Activated T-cell treated with anti-CD3 and anti-CD28 coated beads, Interleukin-2, amount 50 U/mL, for 48 hours (primary cell): ENCODE measurements at places on chromosomes 13 and 19.

DNA sequence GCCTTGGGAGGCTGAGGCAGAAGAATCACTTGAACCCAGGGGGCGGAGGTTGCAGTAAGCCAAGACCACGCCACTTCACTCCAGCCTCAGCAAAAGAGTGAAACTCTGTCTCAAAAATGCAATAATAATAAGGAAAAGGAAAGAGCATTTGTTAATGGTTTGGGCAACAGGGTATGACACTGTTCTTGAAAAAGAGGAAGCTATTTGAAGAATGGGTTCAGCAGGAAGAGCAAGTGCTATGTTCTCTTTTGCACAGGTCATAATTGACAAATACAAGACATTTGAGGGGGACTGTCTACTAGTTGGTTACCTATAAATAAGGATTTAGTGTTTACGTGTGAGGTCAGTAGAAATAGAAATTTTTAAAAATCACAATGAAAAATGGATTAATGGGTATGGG, 218.3 kb downstream of the DCT start:
- no peak for DNase-seq

- DNase-seq = no peak
These were observed 54.0 kb upstream of the POSTN start for GRCh38 chr13:37652596-37652995.

- no peak for DNase-seq
These were observed 114.9 kb upstream of the TMTC4 start for GRCh38 chr13:100789481-100789880.

DNA sequence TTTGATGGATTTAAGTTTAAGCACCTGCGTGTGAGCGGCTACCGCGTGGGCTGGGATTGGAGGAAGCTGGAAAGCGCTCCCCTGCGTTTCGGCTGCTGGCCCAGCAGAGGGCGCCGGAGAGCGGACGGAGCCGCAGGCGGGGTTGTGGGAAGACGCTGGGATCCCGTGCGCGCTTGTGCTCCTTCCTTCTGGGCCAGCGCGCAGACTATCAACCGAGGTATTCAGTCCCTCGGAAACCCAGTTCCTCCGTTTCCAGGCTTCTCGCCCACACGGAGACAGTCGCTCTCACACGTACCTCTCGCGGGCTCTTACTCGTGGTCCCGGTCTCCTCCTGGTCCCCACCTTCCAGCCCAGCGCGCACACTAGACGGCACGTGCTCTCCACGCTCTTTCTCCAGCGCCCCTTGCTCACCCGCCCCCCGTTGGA, 28.8 kb downstream of the EPN1 start:
- DNase-seq = peak; percentile 60

- no peak for DNase-seq
These were observed 19.0 kb upstream of the ADGRE1 start for GRCh38 chr19:6868351-6868750.

GRCh38 chr19:2061495-2062388, 10.7 kb upstream of the MKNK2 start:
- DNase-seq = peak; percentile 99

- DNase-seq = no peak
These were observed 340.0 kb upstream of the SLITRK5 start for GRCh38 chr13:87331178-87331577.

DNA sequence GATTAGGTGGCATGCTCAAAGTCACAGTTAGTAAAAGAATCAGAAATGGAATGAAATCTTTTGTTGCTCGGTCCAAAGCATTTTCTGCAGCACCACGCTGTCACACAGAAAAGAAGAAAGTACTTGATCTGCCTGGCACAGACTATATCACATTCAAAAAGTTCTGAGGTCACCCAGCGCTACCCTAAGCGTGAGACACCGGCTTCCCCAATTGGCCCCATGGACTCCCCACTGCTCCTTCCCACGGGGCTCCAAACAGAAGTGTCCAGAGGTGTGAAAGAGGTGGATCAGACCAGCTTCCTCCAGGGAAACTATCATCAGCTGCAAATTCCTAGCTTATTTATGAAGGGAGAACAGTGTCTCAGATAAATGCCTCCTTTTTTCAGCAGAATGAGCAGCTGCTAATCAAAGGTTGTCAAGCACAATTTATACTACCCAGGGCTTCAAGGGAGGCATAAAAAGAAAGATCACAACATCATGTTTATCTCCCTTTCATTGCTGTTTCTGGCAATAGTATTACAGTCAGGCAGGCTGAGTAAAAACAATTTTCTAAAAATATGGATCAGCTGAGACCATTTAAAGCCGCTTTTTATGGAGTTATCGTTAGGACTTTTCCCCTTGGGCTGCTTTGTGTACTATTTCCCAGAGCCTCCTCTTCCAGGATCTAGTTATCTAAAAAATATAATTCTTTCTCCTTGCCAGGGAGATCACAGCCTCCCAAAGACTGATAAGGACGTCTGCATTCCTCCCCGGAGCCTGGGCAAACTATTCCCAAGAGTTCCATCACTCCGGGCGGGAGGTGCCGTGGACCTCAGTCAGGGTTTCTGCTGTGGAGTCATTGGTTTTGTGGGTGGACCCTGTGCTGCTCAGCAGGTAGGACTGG, 208.0 kb downstream of the LHFPL6 start:
- no peak for DNase-seq

DNA sequence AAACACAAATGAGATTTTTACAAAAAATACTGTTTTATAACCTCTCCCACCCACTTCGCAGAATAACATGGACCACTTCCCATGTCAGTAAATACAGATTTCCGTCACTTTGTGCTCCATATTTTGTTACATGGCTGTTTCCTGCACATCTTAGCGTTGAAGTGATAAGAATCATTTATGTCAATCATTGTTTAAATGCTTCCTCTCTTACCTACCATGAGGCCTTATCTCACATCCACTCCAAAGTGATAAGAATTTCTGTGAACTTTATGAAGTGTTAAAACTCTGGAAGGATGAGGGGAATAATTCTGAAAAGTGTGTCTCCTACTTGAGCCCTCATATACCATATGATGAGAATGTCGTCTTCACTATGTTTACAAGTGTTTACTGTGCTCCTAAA, 36.6 kb upstream of the IL17D start:
- DNase-seq = no peak

DNA sequence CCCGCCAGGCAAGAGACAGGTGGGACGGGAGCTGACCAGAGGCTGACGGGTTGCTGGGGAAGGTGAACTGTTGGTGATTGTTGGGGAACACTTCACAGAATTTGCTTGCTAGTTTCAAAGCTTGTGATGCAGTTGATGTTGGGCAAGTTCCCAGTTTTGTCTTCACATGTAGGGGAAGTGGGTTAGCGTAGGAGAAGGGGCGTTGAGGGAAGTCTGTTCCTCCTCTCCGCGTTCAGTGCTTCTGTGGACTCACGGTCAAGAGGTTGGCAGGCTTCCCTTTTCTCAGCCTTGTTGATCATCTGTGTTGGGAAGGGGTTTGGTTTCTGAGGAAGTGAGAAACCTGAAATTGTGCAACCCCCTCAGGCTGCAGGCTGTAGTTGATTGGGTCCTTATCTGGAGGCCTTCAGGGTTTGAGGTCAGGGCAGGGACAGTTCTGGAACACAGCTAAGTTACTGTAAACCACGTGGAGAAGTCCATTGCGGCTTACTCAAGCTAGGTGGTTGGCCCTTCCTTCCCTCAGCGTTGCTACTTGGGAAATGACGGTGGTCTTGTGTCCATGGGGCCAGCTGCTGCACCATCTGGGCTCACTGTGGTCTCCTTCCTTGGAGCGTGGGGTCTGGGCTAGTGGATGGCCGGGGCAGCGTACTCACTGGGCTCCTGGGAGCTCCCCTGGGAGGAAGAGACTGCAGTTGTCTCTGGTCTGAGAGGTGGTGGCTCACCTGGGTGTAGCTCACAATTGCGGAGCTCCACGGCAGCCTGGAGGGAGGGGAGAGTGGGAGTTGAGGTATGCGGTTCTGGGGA, 7.5 kb downstream of the RPS9 start:
- DNase-seq = peak; percentile 81

DNA sequence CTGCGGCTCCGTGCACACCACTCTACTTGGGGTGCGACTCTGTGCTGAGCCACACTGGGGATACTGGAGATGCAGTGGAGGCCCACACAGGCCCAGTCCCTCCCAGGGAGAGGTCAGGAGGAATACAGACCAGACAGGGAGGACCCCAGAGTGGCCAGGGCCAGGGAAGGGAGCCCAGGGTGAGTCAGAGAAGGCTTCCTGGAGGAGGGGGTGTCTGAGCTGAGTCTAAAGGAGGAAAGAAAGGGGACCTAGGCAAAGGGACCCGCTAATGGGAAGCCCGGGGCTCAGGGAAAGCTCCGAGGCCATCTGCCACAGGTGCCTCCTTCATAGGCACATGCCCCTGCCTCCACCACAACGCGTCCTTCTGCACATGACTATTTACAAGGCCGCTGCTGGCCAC, 13.3 kb upstream of the PRKD2 start:
- no peak for DNase-seq

GRCh38 chr13:78875792-78876580, 217.0 kb upstream of the OBI1 start:
- DNase-seq = no peak

GRCh38 chr19:19191768-19192077, 229 bp downstream of the BORCS8 start:
- no peak for DNase-seq
